Karpas-422 (cell line): ENCODE measurements at places on chromosomes 12 and 14. TPM values are rescaled to one million over a fixed set of nuclear protein-coding genes. Genes with fewer than 3 reads are reported as not detected.

The OSBPL8 gene
- 74.3 and 116 TPM in 2 replicates for total RNA-seq

The GPR137C gene
- 0.22 and 0.26 TPM in 2 replicates for total RNA-seq

The RPS26 gene
- total RNA-seq, result 417 and 1,471 TPM in 2 replicates

The AGAP2 gene
- total RNA-seq, result 6.7 and 12.0 TPM in 2 replicates

The KRT73 gene
- not detected in 2 replicates for total RNA-seq

The P2RX7 gene
- 0.18 TPM in 1 of 2 replicates, not detected in the other for total RNA-seq

The PPM1H gene
- total RNA-seq, result 0.22 and 0.65 TPM in 2 replicates

The GALNT6 gene
- 9.1 and 9.6 TPM in 2 replicates for total RNA-seq

The NXPH4 gene
- total RNA-seq, result 2.9 and 4.2 TPM in 2 replicates

The HOXC4 gene
- 7.3 and 9.7 TPM in 2 replicates for total RNA-seq

The KLRC3 gene
- not detected in 2 replicates for total RNA-seq

DNA sequence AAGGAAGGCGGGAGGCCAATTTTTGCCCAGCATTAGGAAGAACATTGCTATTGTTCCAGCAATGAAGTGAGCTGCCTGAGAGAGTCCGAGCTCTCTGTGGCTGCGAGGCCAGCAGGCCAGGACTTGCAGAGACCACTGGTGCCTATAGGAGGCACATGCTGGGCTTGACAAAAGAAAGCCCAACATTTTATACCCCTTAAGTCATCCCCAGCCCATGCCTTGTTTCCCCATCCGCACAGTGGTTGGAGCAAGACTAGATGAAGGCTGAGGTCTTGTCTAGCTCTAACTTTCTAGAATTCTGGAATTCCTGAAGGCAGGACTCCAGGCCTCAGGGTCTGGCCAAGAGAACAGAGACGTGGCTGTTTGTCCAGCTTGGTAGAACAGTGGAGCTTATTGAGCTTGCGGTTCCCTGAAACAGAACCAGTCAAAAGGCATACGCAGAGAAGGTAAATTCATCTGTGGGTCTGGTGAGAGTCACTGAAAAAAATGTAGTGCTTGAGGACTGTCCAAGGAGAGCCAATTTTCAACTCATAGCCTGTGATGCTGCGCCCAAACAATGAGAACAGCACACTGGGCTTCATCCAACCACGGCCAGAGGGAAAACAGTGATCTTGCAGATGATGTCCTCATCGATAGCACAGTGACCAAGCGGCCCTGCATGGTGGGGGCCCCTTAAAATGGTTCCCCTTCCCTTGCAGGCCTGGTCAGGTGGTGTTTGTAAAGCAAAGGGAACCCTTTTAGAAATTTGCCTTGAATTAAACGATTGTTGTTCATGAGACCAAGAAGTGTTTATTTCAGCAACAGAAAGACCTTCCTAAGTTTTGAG is 27.1 kb upstream of the COL2A1 start:
- no peaks in the 10 kb centered on the region for H3K36me3 ChIP-seq
- H3K27me3 ChIP-seq, result no peaks in the 10 kb centered on the region
- no peak overlapping the region for H3K4me3 ChIP-seq
- no peaks in the 10 kb centered on the region for H3K4me1 ChIP-seq
- no peak overlapping the region for H3K27ac ChIP-seq

- no peaks in the 10 kb centered on the region for H3K36me3 ChIP-seq
- no peak overlapping the region for H3K27ac ChIP-seq
- H3K27me3 ChIP-seq, result no peaks in the 10 kb centered on the region
- no peak for DNase-seq
- H3K4me3 ChIP-seq, result no peak overlapping the region
Measured at GRCh38 chr14:78524196-78524595, 354.0 kb downstream of the NRXN3 start.

- H3K4me1 ChIP-seq, result peaks cover 18% of the 10 kb centered on the region
- no peaks in the 10 kb centered on the region for H3K36me3 ChIP-seq
- no peak for DNase-seq
Measured at GRCh38 chr12:2013527-2014223, 9.4 kb upstream of the DCP1B start.

GRCh38 chr14:30211326-30211725 is 283.7 kb upstream of the PRKD1 start:
- H3K4me3 ChIP-seq, result no peak overlapping the region
- no peaks in the 10 kb centered on the region for H3K27me3 ChIP-seq
- no peaks in the 10 kb centered on the region for H3K36me3 ChIP-seq
- no peak overlapping the region for H3K27ac ChIP-seq
- DNase-seq, result no peak

GRCh38 chr12:18586581-18586980 is 151.2 kb downstream of the PLCZ1 start:
- DNase-seq, result no peak
- no peaks in the 10 kb centered on the region for H3K27me3 ChIP-seq
- H3K27ac ChIP-seq, result no peak overlapping the region
- H3K4me3 ChIP-seq, result no peak overlapping the region
- H3K36me3 ChIP-seq, result no peaks in the 10 kb centered on the region

- no peak overlapping the region for H3K27ac ChIP-seq
- H3K4me1 ChIP-seq, result no peaks in the 10 kb centered on the region
- no peaks in the 10 kb centered on the region for H3K27me3 ChIP-seq
- no peak for DNase-seq
- H3K4me3 ChIP-seq, result no peak overlapping the region
Measured at GRCh38 chr12:6046511-6047180, 77.8 kb downstream of the VWF start.

DNA sequence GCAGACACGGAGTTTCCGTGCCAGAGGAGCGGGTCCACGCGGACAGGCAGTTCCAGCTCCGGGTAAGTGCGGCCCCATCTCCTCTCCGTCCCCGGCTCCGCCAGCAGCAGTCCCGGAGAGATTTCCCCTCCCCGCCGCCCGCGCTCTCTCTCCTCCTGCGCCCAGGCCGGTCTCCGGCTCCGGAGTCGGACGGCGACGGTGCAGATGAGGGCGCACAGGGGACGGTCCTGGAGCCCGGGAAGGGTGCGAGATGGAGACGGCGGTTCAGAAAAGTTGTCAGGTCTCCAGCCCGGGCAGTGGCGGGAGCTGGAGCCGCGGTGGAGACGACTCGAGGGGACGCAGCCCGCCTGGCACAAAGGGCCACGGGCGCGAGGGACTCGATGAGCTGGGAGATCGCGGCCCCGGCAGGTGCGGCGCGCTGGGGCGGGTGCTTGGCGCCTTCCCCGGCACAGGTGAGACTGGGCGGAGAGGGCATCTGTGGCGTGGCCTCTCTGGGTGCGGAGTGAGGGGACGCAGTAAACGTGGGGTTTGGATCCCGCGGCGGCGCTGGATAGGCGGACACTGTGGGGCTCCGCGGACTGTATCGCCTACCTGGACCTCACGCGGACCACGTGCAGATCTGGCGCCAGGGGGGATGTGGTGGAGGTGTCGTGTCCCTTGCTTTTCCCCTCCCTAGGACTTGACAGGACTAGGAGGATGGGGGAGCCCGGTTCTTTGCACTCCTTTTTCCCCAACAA is 1540.3 kb upstream of the TMEM132C start:
- H3K27ac ChIP-seq, result no peak overlapping the region
- H3K4me1 ChIP-seq, result no peaks in the 10 kb centered on the region
- H3K36me3 ChIP-seq, result no peaks in the 10 kb centered on the region
- no peak overlapping the region for H3K4me3 ChIP-seq

- no peak overlapping the region for H3K27ac ChIP-seq
- H3K4me1 ChIP-seq, result no peaks in the 10 kb centered on the region
- H3K36me3 ChIP-seq, result no peaks in the 10 kb centered on the region
- no peak overlapping the region for H3K4me3 ChIP-seq
Measured at GRCh38 chr12:46459111-46459510, 86.5 kb upstream of the SLC38A2 start.

DNA sequence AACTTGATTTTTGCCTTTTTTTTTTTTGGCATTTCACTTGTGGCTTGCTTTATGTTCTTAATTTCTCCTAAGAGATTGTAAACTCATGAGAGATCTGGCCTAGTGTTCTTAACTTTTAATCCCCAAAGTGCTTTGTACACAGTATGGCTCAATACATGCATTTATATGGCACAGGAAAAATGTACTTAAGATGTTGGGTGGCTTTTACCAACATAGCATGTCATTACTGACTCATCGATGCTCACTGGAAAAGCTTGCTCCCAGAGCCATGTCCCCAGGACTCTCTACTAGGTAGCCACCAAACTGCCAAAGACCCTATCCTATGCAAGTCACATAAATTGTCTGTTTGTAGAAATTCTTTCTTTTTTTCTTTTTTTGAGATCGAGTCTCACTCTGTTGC is 13.1 kb upstream of the SMCO3 start:
- H3K36me3 ChIP-seq, result no peaks in the 10 kb centered on the region
- DNase-seq, result no peak
- H3K4me3 ChIP-seq, result no peak overlapping the region
- H3K27ac ChIP-seq, result no peak overlapping the region
- H3K4me1 ChIP-seq, result no peaks in the 10 kb centered on the region

DNA sequence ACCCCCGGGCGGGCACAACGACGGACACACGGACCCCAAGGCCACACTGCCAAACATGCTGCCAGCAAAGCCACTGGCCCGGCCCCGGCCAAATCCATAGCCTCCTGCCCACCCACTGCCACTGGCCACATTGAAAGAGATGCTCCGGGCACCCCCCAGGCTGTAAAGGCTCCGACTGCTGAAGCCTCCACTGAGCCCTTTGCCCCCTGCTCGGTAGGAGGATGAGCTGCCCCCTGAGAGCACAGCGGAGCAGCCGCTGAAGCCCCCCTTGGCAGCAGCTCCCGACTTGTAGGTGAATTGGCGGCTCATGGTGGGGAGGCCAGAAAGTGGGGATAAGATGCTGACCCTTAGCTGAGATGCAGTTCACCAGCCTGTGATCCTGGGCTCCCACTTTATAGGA is at the start of gene KRT73:
Gene KRT73 (minus strand): TSS at position 344 of the 400 bp plus-strand sequence. CDS start 35 bp downstream, at position 309.
- H3K27me3 ChIP-seq, result 0 out of 2 replicates have a peak, but pooled peaks cover 4% of the 10 kb centered on the region
- no peak for DNase-seq
- no peaks in the 10 kb centered on the region for H3K4me1 ChIP-seq
- H3K4me3 ChIP-seq, result no peak within 1 kb of the TSS

DNA sequence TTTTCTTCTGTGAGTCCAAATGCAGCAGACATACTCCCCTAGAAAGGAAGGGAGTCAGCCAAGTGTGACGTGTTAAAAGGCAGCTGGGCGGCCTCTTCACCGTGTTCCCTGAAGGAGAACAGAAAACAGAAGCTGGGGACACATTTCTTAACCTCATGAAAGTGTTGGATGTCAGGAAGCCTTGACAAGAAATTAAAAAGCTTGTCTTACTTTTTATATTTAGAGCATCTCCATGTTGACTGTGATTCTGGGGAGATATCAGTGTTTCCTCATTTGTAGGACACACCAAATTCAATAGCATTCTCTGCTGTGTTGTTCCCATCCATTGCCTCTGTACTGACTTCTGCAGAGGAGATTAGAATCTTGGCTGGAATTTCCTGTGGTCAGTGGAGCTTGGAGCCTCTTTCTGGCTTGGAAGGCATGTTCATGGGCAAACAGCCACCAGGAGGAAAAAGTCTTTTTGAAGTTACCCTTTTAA is 93.7 kb downstream of the RMST start:
- H3K27ac ChIP-seq, result no peak overlapping the region
- H3K27me3 ChIP-seq, result no peaks in the 10 kb centered on the region
- no peaks in the 10 kb centered on the region for H3K36me3 ChIP-seq
